A549 (cell line): ENCODE measurements at places on chromosomes 7 and 10.

DNA sequence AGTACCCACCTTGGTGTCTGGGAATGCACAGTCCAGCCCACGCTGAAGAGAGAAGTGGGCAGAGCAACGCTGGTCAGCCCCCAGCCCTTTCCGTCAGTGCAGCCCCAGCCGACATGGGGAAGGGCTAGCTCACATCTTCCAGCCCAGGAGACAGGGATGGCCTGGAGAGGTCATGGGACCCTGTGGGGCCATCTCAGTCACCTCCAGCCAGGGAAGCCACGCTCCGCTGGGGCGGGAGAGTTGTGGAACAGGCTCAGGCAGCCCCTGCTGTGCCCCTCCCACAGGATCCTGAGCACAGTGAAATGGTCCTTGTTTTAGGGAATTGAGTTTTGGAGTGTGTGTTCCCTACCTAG, 85.1 kb downstream of the PAXIP1 start:
- DNase-seq, result no peak

- no peak for DNase-seq
These were observed 686.1 kb upstream of the IGFBP3 start for GRCh38 chr7:46607176-46607575.

DNA sequence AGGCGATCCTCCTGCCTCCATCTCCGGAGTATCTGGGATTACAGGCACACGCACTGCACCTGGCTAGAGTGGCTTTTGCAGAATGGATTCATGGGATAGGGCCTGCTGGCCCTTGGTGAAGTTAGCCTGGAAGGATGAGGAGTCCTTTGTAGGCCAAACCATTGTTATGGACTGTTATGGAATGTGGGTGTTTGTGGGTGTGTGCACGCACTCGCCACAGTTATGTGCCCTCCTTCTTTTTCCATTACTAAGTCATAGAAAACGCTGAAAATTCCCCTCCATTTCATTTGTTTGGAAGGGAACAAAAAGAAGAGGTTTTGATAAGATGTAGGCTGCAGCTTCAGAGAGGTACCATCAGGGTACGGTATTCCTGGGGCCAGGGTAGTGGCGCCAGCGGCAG, 15.0 kb downstream of the ZNF862 start:
- DNase-seq, result no peak

- no peak for DNase-seq
These were observed 62.2 kb downstream of the GRID1 start for GRCh38 chr10:86304436-86304835.

DNA sequence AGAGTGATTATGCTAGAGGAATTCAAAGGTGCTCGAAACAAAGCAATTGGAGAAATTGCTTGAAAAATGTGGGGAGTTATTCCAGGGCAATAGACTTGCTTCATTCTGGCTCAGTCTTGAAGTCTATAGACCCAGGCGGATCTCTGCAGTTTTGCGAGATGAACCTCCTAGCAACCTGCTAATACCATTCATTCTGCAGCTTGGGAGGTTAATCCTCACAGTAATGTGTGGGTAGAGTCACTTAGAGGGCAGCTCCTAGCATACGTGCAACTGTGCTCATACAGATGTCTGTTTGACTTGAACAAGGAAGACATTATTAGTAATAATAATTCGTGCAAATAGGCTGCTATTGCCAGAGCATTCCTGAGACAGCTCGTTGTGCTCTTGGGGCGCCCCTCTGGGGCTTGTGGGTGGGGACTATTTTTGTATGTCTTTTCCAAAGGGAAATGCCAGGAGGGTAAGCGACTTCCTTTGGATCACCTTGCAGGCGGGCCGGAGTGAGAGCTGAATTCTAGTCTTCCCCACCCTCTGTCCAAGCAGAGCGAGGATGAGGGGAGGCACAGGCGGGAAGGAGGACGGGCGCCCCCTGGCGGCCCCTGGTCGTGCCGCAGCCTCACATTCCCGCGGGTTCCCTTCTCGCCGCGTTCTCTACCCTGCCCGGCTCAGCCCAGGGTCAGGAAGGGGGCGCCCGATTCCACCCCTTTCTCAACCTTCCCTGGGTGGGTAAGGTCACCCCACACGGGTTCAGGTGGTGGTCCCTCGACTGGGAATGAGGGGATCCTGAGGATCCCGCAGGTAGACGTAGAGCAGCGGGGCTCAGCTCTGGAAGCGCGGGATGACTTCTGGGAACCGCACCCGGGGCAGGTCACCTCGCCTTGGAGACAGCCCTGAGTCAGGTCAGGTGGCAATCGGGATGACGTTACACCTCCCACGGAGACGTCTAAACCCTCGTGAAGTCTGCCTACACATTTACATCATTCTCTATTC, 241.5 kb downstream of the PHTF2 start:
- DNase-seq, result peak; percentile 36

DNA sequence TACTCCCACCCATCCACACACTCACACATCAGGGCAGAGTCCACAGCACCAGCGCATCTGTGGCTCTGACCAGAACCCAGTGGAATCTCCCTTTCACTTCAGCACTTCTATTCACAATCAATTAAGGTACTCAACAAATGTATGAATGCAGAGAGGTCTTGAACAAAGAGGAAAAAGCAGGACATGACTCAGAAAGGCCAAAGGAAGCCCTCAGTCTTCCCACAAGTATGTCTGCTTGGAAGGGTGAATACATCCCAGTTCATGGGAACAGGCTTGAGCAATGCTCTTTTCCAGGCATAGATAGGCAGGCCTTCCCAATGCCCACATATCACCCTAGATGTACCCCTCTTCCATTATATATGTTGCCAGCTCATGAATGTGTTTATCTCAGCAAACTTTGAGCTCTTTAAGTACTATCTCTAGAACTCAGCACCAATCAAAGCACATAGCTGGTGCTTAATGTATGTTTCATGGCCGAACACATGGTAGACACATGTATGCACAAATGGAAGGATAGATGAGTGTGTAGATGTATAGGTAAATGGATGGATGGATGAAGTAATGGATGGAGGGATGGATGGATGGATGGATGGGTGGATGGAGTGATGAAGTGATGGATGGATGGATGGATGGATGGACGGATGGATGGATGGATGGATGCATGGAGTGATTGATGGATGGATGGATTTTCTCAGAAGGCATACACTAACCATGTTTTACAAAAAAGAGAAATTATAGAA, 507.6 kb downstream of the GRID1 start:
- no peak for DNase-seq

DNA sequence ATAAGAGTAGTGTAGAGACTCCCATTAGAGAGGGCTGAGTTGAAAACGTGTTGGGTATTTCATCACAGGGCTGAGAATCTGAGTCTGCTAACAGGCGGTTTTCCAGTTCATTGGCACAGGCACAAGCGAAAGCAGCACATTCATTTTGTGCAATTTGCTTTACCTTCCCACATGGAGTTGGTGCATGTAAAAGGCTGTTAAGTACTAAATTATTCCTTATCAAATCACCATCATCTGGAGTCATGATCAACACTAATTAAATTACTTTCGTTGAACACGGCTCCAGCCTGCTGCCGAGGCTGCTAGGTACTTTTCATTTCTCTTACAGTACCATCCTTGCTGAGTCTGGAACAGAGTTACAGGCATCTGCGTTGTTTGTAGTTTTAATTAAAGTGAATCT, 43.8 kb downstream of the ETV1 start:
- no peak for DNase-seq

DNA sequence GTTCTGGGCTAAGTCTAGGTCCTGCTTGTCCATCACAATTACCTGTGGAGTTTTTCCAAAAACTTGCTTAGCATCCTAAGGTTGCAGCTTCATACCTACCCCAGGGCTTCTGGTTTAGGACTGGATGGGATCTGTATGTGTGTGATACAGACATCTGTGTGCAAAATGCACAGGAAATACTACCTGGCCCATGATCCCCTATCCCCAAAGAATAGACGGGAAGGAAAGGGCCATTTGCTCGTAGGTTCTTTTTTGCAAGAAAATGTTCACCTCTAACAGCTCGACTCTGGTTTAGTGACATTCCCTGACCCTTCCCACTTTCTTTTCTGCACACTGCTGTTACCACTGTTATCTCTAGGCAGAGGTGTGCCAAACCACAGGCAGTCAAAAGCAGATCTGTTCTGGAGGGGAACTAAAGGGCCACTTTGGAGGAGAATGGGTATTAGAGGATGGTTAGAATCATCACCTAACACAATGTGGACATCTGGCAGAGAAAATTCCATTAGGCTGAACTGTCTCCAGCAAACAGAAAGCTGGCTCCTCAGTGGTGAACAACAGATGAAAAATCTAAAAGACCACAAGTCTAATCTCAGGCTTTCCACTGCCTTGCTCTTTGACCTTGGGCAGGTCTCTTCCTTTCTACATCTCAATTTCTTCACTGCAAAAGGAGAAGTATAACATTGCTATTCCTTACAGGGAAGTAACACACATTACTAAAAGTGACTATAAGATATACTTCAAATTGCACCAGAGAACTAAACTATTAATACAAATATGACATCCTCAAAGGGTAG, 107.4 kb downstream of the UBE2H start:
- DNase-seq, result no peak

- DNase-seq, result no peak
These were observed 108.5 kb downstream of the FAM107B start for GRCh38 chr10:14665865-14666857.

GRCh38 chr10:48802611-48803071, 118.0 kb downstream of the WDFY4 start:
- DNase-seq, result no peak

DNA sequence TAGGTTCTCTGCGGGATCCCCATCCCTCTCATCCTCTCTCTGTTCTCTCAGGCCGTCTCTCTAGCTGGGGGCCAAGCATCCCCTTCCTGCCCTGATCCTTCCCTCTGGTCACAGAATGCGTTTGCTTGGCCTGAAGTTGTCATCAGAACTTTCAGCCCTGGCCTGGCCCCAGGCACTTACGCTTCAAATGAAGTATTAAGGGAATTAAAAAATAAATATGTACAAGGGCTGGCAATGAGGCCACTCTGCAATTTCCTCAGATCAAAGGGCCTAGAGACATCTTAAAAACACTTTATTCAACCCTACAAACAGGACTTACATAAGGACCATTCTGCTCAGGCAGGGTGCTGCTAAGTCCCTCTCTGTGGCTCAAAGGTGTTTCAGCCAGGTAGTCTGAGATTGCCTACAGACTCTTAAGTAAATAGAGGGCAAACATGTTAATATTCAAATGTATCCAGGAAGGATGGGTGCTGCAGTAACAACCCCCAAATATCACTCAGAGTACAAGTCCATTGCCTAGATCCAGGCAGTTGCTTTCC, 16.0 kb downstream of the SFTPD start:
- DNase-seq, result no peak
